ENCODE measurements at places on chromosomes 16 and 17.

GRCh38 chr16:22888791-22889190, 74.8 kb downstream of the HS3ST2 start:
- no peak for DNase-seq

- peak; percentile 51 for DNase-seq
Observed at GRCh38 chr17:39485555-39485954, 24.3 kb downstream of the CDK12 start.

- DNase-seq = no peak
Observed at GRCh38 chr16:71933913-71934695, 38.8 kb downstream of the IST1 start.

GRCh38 chr16:56241596-56241995, 50.3 kb downstream of the GNAO1 start:
- no peak for DNase-seq

- DNase-seq = no peak
Observed at GRCh38 chr17:49197346-49197998, 12.9 kb downstream of the GNGT2 start.
